ENCODE measurements at places on chromosomes 1 and 21.
A peak's percentile ranks its signal among the peaks of the same experiment; 100 is the strongest.

GRCh38 chr1:12400027-12400693 lies 170.3 kb downstream of the VPS13D start:
- no peaks in the 10 kb centered on the region for H3K4me1 ChIP-seq
- H3K36me3 ChIP-seq, result peaks cover 6% of the 10 kb centered on the region
- no peak overlapping the region for H3K4me3 ChIP-seq
- no peak for DNase-seq

GRCh38 chr1:159040893-159041724 lies 31.4 kb downstream of the IFI16 start:
- H3K4me3 ChIP-seq, result no peak overlapping the region
- H3K27me3 ChIP-seq, result no peaks in the 10 kb centered on the region
- H3K4me1 ChIP-seq, result no peaks in the 10 kb centered on the region
- H3K27ac ChIP-seq, result no peak overlapping the region

GRCh38 chr1:31586376-31587327 lies 10.3 kb downstream of the TINAGL1 start:
- H3K27ac ChIP-seq, result no peak overlapping the region
- peak; percentile 61 for DNase-seq
- H3K4me3 ChIP-seq, result peak overlapping the region; percentile 57

- no peak overlapping the region for H3K27ac ChIP-seq
- peaks cover 16% of the 10 kb centered on the region for H3K4me1 ChIP-seq
- no peaks in the 10 kb centered on the region for H3K27me3 ChIP-seq
- DNase-seq, result no peak
- H3K4me3 ChIP-seq, result no peak overlapping the region
Measured at GRCh38 chr1:91024481-91025119, 2.8 kb upstream of the ZNF644 start.

- H3K27me3 ChIP-seq, result peaks cover 12% of the 10 kb centered on the region
- H3K27ac ChIP-seq, result no peak overlapping the region
- H3K4me3 ChIP-seq, result no peak overlapping the region
- H3K36me3 ChIP-seq, result no peaks in the 10 kb centered on the region
- no peaks in the 10 kb centered on the region for H3K4me1 ChIP-seq
Measured at GRCh38 chr1:205780335-205780734, 5.1 kb upstream of the RAB29 start.

DNA sequence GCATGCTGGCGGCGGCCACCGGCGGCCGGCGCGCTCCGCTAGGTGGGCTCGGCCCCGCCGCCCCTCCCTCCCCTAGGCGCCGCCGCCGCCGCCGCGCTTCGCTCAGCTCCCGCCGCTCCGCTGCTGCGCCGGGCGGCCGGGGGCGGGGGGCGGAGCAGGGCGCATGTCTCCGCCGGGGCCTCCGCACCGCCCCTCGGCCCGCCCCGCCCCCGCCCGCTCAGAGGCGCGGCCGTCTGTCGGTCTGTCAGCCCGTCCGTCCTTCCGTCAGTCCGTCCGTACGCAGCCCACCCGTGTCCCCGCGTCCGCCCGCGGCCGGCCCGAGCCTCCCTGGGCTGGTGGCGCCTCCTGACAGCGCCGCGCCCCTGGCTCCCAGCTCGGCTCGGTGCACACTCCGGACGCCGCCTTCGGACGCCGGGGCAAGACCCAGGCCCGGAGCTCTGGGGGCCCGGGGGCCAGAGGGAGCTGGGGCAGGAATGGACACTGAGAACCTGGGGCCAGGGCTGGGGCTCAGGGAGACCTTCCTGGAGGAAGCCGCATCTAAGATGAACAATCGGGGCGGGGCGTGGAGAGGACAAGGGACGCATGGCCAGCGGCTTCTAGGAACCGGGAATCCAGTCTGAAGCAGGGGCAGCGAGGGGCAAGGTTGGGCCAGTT lies at the start of gene GPR153:
Gene GPR153, minus strand, starts transcription at position 138 of the 654 bp plus-strand sequence. CDS start 6,193 bp downstream, outside the sequence.
- H3K4me3 ChIP-seq, result peak within 1 kb of the TSS; percentile 71
- no peaks in the 10 kb centered on the region for H3K4me1 ChIP-seq
- no peaks in the 10 kb centered on the region for H3K36me3 ChIP-seq
- H3K27ac ChIP-seq, result no peak within 1 kb of the TSS
- peaks cover 21% of the 10 kb centered on the region for H3K27me3 ChIP-seq

DNA sequence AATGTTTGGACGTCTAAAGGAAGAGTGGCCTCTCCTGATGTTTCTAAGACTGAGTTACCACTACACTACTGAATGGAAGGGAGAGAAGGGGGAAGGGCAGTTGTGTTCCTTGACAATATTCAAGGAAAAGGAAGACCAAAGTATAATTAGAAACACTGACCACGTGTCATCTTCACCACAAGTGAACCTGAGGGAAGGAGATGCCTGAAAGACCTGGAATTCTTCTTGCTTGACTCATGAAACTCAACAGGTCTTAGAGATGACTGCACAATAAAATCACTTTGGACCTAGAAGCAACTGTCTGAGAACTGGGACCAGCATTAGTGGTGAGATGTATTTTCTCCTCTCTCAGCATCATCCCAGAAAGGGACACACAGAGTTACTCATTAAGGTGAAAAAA lies 56.7 kb downstream of the PTPN14 start:
- DNase-seq, result no peak
- no peak overlapping the region for H3K4me3 ChIP-seq
- no peaks in the 10 kb centered on the region for H3K27me3 ChIP-seq
- H3K4me1 ChIP-seq, result peaks cover 31% of the 10 kb centered on the region
- no peaks in the 10 kb centered on the region for H3K36me3 ChIP-seq

DNA sequence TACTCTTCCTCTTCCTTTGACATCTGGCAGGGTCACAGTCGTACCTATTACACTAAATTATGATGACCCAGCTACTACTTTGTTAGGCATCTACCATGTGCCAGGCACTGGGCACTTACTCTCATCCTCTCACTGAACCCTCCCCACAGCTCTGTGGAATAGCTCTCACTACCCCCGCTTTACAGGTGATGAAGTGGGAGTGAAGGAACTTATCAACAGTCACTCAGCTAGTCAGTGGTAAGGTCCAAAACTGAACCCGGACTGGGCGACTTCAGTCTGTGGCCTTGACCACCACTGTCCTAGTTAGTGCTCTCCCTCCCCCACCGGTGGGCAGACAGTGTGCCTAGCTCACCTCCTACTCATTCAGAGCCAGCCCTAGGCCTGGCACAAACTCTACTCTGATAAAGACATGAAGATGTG lies 12.3 kb downstream of the ADGRB2 start:
- peaks cover 16% of the 10 kb centered on the region for H3K4me1 ChIP-seq
- peak overlapping the region; percentile 28 for H3K4me3 ChIP-seq
- no peaks in the 10 kb centered on the region for H3K36me3 ChIP-seq
- no peaks in the 10 kb centered on the region for H3K27me3 ChIP-seq
- no peak for DNase-seq

- H3K27me3 ChIP-seq, result no peaks in the 10 kb centered on the region
- H3K4me3 ChIP-seq, result no peak overlapping the region
- H3K36me3 ChIP-seq, result no peaks in the 10 kb centered on the region
- DNase-seq, result no peak
- H3K27ac ChIP-seq, result no peak overlapping the region
Measured at GRCh38 chr1:205986861-205987260, 16.3 kb downstream of the RAB7B start.

GRCh38 chr1:32247452-32247851 lies 430 bp downstream of the FAM167B start:
- no peaks in the 10 kb centered on the region for H3K36me3 ChIP-seq
- no peak overlapping the region for H3K27ac ChIP-seq
- no peak for DNase-seq

DNA sequence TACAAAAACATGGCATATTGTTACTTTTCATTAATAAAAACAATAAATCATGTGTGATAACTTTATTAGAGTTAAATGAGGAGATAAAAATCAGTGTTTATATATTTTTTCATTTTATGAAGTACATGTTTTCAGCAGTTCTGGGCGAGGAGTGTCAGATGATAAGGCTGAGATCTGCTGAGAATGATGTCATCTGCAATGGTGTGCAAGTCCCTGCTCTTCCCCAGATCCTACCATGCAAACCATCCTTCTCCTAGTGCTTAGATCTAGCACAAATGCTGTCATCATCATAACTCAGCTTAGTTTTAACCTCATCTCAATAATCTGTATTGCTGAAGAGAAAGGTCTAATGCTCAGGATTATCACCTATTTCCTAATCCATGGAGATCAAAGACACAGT lies 214.4 kb upstream of the DAB1 start:
- H3K27ac ChIP-seq, result no peak overlapping the region
- no peaks in the 10 kb centered on the region for H3K27me3 ChIP-seq
- DNase-seq, result no peak
- no peaks in the 10 kb centered on the region for H3K36me3 ChIP-seq

DNA sequence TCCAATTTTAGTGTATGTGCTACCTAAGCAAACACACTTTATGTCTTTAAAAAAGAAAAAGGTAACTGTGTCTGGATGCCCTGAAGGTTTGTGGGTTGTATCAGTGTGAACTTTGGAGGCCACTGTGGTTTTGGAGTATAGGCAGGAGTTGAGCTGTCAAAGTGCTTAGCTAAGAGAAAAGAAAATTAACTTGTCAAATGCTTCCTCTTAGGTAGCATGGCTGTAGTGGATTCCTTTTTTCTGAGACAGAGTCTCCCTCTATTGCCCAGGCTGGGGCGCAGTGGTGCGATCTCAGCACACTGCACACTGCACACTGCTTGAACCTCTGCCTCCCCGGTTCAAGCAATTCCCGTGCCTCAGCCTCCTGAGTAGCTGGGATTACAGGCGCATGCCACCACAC lies 11.2 kb upstream of the SLC41A1 start:
- DNase-seq, result no peak
- H3K27me3 ChIP-seq, result no peaks in the 10 kb centered on the region
- no peak overlapping the region for H3K4me3 ChIP-seq
- H3K4me1 ChIP-seq, result no peaks in the 10 kb centered on the region
- H3K36me3 ChIP-seq, result no peaks in the 10 kb centered on the region

GRCh38 chr1:161718559-161719324 lies 2.6 kb upstream of the FCRLB start:
- H3K36me3 ChIP-seq, result no peaks in the 10 kb centered on the region
- H3K27ac ChIP-seq, result no peak overlapping the region
- H3K4me3 ChIP-seq, result no peak overlapping the region
- no peaks in the 10 kb centered on the region for H3K4me1 ChIP-seq

- no peaks in the 10 kb centered on the region for H3K36me3 ChIP-seq
- no peak overlapping the region for H3K4me3 ChIP-seq
- H3K27me3 ChIP-seq, result peaks cover 99% of the 10 kb centered on the region
- no peak for DNase-seq
- no peaks in the 10 kb centered on the region for H3K4me1 ChIP-seq
Measured at GRCh38 chr1:39689214-39689613, 2.0 kb downstream of the HPCAL4 start.

DNA sequence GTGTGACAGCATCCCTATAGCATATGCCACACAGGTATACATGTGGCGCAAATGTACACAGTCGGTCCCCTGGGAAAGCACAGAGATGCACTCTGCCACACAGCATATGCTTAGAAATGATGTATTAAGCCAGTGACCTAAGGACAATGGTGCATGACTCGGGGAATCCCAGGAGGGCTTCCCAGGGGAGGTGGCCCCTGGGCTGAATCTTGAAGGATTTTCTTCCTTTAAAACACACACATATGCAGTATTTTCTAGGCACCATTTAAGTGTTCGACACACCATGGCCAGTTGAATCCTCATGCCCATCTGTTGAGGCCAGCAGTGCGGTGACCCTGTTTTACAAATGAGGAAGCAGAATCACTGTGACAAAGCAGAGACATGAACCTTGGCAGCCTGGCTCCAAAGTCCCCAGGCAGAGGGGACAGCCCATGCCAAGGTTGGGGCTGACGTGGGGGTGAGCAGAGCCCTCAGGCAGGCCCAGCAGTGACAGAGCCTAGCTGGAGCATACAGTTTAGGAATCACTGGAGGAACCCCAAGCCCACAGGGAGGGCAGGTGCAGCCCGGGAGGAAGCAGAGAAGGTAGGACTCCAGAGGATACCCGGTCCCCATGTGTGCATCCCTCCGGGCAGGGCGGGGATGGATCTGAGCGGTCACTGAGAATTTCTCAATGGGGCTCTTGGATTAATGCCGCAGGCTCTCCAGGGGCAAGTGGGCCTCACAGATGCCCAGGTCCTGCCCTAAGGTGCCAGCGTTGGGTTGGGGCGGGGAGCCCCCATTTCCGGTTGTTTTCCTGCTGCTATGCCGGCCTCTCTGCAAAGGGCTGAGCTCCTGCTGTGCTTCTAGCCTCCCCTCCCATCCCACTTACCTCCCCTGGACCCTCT lies 28.4 kb downstream of the WNT3A start:
- H3K27me3 ChIP-seq, result peaks cover 72% of the 10 kb centered on the region
- no peaks in the 10 kb centered on the region for H3K4me1 ChIP-seq
- no peak overlapping the region for H3K4me3 ChIP-seq
- no peak overlapping the region for H3K27ac ChIP-seq
- H3K36me3 ChIP-seq, result no peaks in the 10 kb centered on the region

DNA sequence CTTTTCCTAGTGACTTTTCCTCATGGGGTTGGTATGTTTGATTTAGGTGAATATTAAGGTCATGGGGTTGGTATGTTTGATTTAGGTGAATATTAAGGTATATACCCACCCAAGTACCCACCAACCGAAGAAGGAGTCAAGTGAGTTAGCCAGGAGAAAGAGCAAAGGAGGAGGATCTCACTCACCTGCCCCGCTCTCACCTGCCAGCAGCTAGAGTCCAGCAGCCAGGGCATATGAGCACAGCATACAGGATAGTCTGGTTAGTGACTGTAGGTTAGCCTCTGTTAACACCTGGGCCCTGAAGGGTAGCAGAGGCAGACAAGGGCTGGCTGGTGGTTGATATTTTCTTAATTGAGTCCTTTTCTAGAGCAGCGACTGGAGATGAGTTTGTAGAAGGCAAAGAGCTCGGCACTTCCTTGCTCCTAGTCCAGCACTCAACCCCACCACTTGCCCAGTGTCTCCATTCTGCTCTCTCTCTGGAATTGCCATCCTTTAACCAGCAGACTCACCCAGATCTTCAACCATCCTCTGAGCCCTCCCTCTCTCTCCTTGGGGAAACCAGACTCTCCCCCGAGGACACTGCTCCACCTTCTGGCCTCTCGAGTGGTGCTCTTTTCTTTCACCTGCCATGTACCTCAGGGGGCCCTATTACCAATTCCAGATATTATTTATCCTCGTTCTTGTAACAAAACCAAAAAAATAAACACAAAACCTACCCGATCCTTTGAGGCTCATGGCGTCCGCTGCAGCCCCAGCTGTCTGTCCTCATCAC lies 16.3 kb upstream of the DESI2 start:
- H3K4me1 ChIP-seq, result 0 out of 2 replicates have a peak, but pooled peaks cover 6% of the 10 kb centered on the region
- no peaks in the 10 kb centered on the region for H3K36me3 ChIP-seq
- no peak overlapping the region for H3K4me3 ChIP-seq
